ENCODE measurements at places on chromosomes 12 and 14.

DNA sequence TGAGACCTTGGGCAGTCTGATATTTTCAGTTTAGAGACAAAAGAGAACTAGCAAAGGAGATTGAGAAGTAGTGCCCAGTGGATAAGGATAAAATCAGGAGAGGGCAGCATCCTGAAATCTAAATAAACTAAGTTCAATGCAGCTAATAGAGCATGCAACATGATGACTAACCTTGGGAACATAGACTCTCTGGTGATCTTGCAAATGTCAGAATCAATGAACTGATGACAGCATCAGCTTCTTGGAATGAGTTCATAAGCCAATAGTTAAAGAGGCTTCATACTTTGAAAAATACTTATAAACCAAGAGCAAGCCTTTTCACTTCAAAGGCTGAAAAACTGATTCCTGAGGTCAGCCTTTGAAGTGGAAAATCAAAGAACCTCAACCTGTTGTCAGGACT, 8.2 kb downstream of the TAS2R19 start:
- no peak for DNase-seq

DNA sequence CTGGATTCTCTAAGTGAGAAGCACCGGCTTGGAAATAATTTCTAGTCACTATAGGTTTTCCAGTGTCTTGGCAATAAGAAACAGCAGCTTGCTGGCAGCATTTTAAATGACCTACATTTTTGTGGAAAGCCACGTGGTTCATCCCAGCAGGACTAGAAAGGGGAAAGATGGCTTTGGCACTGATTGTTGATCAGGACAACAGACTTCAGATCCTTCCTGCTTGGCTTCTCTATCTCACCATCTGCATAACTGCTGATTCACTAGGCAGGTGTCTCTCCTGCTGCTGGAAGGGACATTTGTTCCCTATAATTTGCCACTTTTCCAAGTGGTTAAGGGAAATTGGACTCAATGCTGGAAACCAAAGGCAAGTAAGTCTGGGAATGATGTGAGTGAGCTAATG, 131.0 kb downstream of the TTC8 start:
- no peak for DNase-seq

GRCh38 chr12:32270818-32271710, 128.3 kb upstream of the FGD4 start:
- DNase-seq = no peak

DNA sequence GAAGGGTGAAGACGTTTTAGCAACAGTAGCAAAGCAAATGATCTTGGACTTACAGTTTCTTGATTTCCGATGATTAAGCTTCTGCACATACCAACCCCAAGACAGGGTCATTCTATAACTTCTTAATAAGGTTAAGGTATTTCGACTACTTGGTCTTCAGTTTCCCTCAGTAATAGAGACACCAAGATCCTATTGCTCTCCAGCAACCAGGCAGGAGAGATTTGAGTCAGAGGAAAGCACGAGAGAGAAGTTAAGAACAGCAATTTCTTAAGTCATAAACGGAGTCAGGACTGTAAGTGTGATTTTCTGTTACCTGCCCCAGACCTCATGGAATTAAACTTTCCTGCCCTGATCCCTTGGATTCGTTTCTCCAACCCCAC, 215.6 kb downstream of the TTC8 start:
- no peak for DNase-seq

- no peak for DNase-seq
These were observed 188.0 kb downstream of the FOXN3 start for GRCh38 chr14:89228921-89229639.

GRCh38 chr14:94793901-94794300, 24.0 kb upstream of the GSC start:
- no peak for DNase-seq

GRCh38 chr14:62451221-62451620, 594.0 kb downstream of the KCNH5 start:
- DNase-seq = no peak

GRCh38 chr14:54169254-54169924, 212.8 kb upstream of the BMP4 start:
- DNase-seq = no peak

DNA sequence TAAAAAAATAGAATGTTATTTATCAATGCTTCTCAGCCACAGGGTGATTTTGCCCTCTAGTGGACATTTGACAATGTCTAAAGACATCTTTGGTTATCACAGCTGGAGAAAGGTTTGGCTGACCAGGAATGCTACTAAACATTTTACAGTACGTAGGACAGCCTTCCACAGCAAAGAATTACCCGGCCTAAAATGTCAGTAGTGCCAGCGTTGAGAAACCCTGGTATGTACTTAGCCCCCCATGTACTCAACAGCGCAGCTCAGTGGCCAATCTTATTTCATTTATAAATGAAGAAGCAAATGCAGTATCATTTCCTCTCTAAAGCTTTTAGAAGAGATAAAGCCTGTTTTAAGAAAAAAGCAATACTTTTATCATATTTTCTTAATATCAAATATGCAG, 5.8 kb downstream of the MARK3 start:
- DNase-seq = no peak

GRCh38 chr12:65162609-65163008, 6.8 kb upstream of the LEMD3 start:
- DNase-seq = no peak

DNA sequence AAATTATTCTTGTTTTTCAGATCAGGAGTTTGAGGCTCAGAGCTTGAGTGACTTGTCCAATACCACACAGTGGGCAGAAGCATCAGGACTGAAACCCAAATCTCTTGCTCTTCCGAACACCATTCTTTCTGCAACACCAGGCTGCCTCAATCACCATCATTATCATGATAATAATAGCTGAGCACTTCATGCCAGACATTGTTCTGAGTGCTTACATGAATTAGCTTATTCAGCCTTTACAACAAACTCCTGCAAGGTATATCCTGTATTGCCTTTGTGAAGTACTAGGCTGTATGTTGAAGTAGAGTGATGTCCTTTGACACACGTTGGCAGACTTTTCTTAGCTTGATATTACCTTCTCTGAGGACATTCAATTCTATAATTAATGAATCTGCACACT, 257.4 kb upstream of the ATP2B1 start:
- DNase-seq = no peak

DNA sequence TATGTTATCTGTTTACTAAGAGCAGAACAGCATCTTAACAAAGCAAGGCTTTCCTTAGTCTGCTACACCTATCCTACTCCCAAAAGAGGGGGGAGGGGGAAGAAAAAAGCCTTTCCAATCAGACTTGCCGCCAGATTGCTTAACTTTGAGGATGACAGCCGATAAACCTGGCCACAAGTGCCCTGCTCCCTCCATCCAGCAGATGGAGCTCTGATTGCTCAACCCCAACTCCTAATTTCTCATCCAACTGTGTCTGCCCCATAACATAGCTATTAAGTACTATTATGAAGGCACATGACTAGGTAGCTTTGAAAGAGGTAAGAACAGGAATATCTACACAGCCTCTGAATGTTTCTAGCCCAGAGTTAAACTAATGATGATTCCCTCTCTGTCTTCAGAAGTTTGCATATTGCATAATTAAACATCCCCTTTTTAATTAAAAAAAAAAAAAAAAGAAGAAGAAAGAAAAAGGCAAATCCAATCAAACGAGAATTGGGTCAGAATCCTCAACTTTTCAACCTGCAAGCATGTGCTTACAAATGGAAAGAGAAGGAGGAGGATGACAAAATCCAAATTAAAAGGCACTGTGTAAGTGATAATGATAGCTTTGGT, 247.4 kb downstream of the GALC start:
- DNase-seq = no peak

DNA sequence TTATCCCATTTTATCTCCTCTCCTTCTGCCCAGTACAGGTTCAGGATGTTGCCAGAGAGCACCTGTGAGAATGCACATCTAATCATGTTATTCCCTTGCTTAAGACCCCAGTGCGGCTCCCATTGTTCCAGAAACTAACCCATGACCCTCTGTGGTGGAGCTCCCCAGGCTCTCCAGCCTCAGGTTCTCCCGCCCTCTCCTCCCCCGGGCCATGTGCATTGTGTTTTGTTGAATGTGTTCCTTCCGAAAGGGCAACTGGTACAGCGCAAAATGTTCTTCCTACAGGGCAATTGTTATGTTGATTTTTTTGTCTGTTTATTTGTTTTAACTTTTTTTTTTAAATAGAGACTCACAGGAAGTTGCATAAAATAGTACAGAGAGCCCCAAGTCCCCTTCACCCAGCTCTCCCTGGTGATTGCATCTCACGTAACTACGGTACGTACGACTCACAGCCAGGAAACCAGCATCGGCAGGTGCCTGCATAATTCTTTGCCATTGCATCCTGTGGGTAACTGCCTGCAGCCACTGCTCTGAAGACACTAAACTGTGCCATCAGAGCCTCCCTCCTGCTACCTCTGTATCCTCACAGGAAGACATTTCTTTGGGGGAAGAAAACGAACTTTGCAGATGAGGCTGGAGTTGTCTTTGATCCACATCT, 31.2 kb downstream of the TMEM132C start:
- no peak for DNase-seq

GRCh38 chr14:99342906-99343305, 70.9 kb upstream of the BCL11B start:
- DNase-seq = no peak

DNA sequence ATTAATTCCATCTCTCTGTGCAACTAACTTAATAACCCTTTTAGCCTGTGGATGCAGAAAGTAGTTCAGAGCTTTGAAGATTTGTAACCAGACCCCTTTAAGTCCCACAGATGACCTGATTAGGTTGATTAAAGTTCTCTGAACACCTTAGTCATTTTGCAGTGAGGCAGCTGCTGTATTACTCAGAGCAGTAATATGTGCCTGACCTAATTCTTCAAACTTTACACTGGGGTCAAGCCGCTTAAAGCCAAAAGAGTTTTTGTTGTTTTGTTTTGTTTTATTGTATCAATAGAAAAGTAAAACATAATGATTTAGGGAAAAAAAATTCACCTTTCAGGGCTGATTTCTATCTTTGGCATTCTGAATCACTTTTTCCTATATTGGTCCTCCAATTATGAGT, 78.6 kb upstream of the PLEKHG7 start:
- no peak for DNase-seq

GRCh38 chr14:105531894-105532623, 5.7 kb downstream of the TMEM121 start:
- DNase-seq = no peak

DNA sequence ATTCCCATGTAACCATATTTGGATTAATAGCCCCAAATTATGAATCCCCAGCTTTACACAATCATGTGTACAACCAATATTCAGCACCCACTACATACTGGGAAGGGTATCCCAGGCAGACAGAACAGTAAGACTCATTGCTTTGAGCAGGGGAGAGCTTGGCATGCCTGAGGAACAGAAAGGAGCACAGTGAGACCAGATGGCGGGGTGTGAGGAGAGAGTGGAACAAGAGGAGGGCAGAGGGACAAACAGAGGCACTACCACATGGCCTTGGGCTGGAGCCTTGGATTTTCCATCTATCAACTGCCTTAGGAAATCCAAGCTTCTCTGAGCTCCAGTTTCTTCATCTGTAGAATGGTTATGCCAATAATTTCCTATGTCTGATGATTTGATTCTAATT, 3.8 kb downstream of the DGKA start:
- DNase-seq = no peak

- DNase-seq = no peak
These were observed 384.6 kb downstream of the APAF1 start for GRCh38 chr12:99029511-99030271.

DNA sequence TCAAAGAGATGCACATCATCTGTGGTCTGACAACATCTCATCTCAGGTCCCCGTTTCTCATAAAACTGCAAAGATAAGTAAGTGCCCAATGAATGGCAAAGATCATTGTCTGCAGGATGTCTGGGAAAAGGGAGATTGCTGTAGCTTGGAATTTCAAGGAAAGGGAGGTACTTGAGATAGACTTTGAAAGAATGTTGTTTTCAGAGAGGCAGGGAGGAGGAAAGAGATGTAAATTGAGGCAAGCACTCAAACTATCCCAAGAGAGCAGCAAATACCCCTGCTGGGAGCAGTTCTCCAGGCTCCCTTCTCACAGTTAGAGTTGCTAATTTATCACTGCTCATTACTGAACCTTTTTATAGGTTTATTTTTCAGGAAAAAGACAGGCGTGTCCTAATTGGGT, 107.1 kb downstream of the MYRFL start:
- DNase-seq = no peak

- DNase-seq = no peak
These were observed 10.8 kb downstream of the HIP1R start for GRCh38 chr12:122845865-122846621.

DNA sequence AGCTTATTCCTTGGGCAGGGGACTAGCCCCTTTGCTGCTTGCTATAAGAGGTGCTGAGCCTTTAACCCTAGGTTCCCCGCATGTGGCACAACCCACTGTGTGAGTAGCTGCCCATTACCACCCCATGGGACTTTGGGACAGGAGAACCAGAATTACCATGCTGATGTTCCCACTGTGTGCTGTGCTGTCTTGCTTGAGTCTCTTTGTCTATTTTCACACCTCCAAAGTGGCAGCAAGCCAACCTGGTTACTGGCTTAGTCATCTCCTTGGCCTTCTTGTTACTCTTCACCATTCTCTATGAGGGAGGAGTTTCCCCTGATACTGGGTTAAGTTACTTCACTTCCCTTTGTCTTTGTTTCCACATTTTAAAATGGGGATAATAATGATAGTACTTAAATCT, 73.4 kb upstream of the ETV6 start:
- DNase-seq = no peak

Measured in stimulated activated CD4-positive, alpha-beta T cell treated with anti-CD3 and anti-CD28 coated beads, Interleukin-1b, Interleukin-23, amount 100 ng/mL, for 1 hour (primary cell).